ENCODE measurements at places on chromosomes 1 and 21.

GRCh38 chr1:158577561-158577960 is 2.1 kb downstream of the OR10X1 start:
- no peak for DNase-seq

DNA sequence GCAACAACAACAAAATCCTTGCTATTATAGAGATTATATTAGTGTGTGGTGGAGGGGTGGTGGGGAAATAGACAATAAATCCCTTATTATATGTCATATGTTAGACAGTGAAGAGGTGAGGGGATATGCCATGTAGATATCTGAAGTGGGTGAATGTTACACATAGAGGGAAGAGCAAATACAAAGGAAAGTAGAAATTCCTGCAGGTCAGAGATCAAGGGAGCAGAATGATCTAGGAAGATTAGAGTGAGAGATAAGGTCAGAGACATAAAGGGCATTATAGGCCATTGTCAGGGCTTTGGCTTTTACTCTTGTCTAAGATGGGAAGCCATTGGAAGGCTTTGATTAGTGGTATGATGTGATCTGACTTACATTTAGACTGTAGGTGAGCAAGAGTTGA is 38.5 kb downstream of the PRKAA2 start:
- no peak for DNase-seq

GRCh38 chr1:212754680-212755079 is 36.9 kb downstream of the NSL1 start:
- DNase-seq: no peak

- DNase-seq: no peak
These were observed 46.7 kb upstream of the SLC19A1 start for GRCh38 chr21:45588871-45589491.

DNA sequence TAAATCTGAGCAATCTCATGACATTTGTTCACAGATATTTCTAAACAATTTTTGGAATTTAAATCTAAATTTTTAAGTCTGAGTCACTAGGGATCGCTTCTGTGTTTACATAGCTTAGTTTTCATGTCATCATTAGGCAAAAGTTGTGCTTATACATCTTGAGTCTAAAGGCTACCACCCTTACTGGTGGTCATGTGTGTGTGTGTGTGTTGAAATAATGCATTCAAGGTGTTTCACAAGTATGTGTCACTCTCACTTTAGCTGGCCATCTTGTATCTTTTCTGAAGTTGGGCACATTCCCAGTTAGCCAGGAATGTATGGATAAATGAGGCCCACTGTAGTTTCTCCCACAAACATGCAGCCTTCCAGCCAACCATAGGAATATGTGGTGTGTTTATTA is 1162.5 kb upstream of the PRMT6 start:
- no peak for DNase-seq

- DNase-seq: no peak
These were observed 25.5 kb downstream of the USP1 start for GRCh38 chr1:62462370-62462769.

- DNase-seq: no peak
These were observed 7.6 kb upstream of the CTTNBP2NL start for GRCh38 chr1:112388436-112388835.

- DNase-seq: peak; percentile 34
These were observed 534 bp downstream of the SLC6A9 start for GRCh38 chr1:44030605-44031251.

DNA sequence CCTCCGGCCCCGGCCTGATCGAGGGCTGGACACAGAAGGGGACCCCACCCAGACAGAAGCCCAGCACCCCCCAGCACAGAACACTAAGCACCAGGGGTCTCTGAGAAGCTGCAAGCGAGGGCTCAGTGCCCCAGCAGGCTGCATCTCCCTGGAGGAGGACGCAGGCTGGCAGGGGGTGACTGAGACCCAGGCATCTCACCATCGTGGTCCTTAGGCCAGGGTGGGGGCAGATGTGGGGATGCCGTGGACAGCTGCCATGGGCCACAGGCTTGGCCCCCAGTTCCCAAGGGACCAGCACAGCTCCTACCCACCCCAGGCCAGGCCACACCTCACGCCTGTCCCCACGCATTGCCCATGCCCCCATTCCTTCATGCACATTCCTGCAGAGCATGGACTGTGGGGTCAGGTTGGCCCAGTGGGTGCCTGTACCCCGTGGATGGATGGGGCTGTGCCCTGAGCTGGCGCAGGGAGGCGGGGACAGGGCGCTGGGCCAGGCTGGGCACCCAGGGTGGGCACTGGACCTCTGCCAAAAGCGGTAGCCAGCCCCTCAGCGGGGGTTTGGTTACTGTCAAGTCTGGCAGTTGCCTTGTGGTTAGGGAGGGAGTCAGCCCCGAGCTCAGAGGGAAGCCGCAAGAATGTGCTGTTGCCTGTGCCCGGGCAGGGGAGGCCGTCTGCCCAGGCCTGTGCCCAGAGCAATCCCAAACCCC is 61.5 kb downstream of the ARHGEF16 start:
- DNase-seq: no peak

GRCh38 chr1:177858332-177858821 is 111.5 kb downstream of the SEC16B start:
- DNase-seq: no peak

- DNase-seq: no peak
These were observed 52.5 kb upstream of the CAMK1G start for GRCh38 chr1:209531006-209531405.

- DNase-seq: no peak
These were observed 186.1 kb downstream of the CLEC20A start for GRCh38 chr1:178310685-178311105.

DNA sequence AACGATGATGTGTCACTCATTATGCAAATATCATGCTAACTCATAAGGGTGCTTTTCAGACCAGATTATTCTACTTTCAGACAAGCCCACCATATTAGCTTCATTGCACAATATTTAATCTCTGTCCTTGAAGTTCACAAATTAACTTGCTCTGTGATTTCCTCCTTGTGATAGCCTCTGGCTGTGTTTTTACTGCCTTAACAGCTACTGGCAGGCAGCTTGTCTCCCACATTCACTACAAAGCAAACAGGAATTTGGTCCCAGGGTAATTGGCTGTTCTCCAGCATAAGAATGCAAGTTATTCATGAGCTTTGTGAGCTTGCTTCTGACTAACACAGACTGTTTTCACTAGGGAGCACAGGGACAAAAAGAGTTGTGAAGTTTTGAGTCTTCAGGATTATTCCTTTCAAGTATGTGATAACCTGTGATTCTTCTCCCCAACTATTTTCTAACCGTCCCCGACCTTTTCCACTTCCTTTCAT is 87.9 kb upstream of the HMCN1 start:
- no peak for DNase-seq

- no peak for DNase-seq
These were observed 20.6 kb downstream of the SLC2A1 start for GRCh38 chr1:42937836-42938644.

DNA sequence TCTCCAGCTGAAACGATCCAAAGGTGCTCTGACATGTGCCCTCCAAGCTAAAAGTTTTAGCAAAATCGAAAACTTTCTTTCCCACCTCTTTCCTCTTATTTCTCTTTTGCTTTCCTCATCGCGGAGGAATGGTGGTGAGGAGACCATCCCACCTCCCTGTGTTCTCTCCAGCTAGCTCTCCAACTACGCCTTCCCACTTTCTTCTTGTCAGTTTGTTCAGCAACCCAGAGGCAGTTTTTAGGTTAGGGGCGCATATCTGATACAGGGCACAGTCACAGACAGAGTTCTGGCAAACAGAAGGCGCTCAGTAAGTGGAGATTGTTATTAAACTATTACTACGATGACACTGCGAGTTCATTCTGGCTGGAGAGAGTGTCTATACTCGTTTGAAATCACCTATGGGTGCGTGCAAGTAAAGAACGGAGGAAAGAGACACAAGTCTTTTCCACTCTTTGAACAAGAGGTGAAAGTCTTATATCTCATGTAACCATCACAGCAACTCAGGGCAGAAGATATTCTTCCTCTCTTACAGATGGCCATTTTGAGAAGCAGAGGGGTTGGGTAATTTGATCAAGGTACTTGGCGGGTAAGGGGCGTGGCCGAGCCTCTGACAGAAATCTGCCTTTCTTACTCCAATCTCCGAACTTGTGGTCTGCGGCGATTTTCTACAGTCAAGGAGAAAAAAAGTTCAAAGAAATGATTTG is 13.9 kb downstream of the HLX start:
- DNase-seq: no peak

GRCh38 chr21:44064852-44065403 is 42.3 kb upstream of the PWP2 start:
- DNase-seq: no peak

DNA sequence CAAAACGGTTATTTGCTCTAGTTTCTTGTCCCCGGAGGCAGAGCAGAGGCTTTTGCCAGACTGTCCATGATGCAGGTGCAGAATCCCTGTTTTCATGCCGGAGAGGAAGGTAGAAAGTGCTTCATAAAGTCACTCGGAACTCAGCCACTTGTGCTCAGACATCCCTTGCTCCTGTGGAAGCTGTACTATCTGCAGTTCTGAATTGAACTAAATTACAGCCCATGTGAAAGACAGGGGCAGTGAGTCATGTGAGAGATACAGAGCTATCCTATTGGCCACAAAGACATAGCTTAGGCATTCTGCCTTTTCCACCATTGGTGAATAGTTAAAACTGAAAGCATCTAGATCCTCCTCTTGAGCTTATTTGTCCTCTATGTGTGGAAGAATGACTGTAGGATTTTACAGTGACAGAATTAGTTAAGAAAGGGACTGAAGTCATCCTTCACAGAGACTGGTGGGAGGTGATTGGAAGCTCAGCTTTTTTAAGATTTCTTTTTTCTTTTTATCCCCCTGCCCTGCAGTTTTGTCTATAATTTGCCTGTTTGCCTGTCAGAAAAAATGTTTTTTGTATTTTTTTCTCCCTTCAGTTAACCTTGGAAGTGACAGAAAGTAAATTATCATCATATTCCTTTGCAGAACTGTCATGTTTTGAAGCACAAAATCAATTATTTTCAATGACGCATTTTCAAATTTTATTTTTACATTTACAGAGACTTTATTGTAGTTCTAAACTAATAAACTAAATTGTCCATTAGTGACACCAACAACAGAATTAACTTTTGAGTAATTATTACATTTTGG is 298.6 kb downstream of the PTPRC start:
- no peak for DNase-seq

GRCh38 chr1:41681331-41682098 is 197.0 kb upstream of the EDN2 start:
- DNase-seq: no peak

GRCh38 chr1:172135076-172135672 is 285.3 kb upstream of the C1orf105 start:
- no peak for DNase-seq

DNA sequence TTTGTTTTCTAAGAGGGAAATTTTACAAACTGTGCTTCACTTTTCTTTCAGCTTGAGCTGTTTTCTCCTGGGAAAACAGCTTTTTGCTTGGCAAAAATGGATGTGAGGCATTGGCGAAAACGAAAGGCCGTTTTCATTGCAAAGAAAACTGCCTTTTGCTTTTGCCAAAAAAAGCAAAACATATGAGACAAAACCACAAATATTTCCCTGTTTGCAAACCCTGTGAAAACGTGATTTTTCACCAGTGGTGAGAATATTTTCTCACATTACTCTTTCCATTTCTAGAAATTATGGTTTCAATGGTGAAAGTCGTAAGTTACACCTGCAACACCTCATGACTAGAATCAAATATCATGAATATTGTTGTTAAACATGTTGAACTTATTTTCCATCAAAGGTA is 74.0 kb upstream of the ZBTB18 start:
- no peak for DNase-seq

DNA sequence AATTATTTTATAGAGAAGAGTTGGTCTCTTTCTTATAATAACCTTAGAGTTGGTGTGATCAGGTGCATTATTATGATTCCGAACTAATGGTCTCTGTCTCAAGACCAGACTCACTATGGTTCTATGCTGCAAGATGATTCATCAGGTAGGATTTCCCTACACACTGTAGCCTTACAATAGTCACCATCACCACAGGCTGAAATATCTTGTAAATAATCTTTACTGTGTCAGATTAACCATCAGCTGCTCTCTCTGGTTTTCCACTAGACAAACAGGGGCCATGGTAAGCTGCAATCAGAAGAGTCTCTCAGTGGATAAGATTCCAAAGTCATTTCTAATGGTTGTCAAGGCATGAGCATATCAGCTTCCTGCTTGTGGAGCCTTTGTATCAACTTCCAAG is 4.4 kb upstream of the GBP4 start:
- no peak for DNase-seq

GRCh38 chr1:189960769-189961168 is 516.9 kb downstream of the BRINP3 start:
- DNase-seq: no peak

GRCh38 chr1:164932580-164932979 is 373.6 kb downstream of the PBX1 start:
- no peak for DNase-seq

GRCh38 chr1:25695771-25696311 is 79.2 kb downstream of the MAN1C1 start:
- no peak for DNase-seq

DNA sequence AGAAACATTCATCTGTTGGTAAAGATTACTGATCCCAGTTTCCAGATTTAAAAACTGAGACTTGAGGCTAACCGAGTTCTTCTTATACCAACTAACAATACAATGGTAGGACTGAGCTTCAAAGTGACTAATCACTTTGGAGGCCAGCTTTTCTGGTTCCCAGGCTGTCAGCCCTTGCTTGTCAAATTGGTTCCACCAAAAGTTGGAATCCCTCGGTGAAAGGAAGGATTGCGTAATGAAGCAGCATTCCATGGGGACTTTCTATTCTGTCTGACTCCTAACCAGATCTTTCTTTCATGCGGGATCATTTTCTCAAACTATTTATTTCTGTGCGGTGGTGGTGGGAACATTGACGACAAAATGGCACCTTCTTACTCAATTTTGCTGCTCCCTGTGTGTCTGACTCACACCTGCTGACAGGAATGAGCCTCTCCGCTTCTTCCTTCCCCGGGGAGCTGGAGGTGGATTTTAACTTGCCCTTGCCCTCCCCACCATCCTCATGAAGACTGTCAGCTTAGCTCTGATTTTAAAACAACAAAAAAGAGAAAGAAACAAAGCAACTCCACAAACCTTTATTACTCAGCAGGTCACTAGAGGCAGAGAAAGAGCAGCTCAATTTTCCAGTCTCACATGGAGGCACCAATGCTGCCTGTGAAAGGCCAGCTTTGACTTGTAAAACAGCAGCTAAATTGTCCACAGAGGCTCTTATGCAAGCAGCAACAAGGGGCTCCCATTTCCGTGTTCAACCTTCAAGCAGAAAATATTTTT is 32.9 kb upstream of the RASAL2 start:
- DNase-seq: no peak

Measured in activated naive CD8-positive, alpha-beta T cell treated with anti-CD3 and anti-CD28 coated beads, Interleukin-2, amount 50 U/mL, for 16 hours (primary cell).